NCI-H187 (cell line): ENCODE measurements at places on chromosomes 5 and 9.

GRCh38 chr9:76215066-76215465 lies 179.2 kb downstream of the RFK start:
- no peak for DNase-seq

GRCh38 chr9:111431684-111432083 lies 52.5 kb downstream of the ECPAS start:
- no peak for DNase-seq

GRCh38 chr5:130964231-130965202 lies 200.5 kb downstream of the HINT1 start:
- no peak for DNase-seq

DNA sequence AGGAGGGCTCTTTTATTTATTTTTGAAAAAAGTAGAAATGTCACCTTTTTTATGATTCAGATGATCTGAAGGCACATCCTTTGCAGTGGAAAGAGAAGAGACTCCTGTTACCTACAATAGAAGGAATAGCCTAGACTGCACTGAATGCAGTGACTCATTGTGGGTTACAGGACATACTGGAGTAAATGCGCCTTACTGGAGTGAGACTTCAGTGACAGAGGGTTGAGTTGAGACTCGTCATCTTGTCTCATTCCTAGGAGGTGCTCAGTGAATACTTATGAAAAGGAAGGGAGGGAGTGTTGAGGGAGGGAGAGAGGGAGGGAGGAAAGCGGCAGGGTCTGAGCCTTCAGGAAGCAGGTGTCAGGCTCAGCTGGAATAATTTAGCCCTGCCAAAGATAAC lies 25.2 kb downstream of the ANKRA2 start:
- no peak for DNase-seq

GRCh38 chr9:99262949-99263418 lies 40.9 kb downstream of the SEC61B start:
- no peak for DNase-seq

DNA sequence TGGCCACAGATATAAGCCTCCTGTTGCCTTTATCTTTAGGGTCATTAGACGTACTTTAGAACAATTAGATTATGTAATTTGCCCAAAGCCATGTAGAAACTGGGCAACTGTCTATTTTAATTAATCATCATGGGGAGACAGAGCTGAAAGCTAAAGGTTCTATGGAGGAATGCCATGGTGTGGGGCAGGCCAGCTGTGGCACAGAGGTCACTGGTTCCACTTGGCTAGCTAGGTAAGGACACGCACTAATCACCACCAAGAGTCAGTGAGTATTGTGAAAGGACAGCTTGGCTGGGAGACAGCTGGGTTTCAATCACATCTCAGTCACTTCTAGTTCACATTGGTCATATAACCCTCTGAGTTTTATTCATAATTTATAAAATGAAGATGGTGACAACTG lies 81.7 kb downstream of the HMHB1 start:
- DNase-seq, result no peak

DNA sequence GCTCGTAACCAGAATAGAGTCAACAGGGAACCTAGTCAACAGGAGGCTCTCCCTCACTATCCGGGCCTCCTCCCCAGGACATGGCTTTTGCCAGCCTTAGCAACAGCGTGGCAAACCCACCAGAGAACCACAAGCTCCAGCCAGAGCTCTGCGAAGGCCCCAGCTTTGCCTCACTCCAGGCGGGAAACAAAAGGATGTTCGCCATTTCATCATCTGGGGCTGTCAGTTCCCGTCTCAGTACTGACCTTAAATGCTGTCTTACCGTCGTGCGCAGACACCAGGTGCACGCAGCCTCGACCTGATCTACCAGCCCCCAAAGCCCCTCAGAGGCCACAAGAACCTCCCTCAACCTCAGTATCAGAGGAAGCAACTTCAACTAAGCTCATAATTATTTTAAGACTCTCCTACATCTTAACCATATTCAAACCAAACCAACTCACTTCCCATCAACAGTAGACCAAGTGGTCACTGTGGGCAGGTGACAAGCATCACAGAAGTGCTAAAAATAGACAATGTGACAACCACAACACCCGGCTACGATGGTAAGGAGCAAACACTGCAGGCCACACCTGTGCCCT lies 71.4 kb downstream of the SEMA4D start:
- DNase-seq, result no peak
